ENCODE measurements at places on chromosomes 2 and 18.

GRCh38 chr2:174247474-174248186 lies 702 bp downstream of the OLA1 start:
- peak; percentile 44 for DNase-seq

DNA sequence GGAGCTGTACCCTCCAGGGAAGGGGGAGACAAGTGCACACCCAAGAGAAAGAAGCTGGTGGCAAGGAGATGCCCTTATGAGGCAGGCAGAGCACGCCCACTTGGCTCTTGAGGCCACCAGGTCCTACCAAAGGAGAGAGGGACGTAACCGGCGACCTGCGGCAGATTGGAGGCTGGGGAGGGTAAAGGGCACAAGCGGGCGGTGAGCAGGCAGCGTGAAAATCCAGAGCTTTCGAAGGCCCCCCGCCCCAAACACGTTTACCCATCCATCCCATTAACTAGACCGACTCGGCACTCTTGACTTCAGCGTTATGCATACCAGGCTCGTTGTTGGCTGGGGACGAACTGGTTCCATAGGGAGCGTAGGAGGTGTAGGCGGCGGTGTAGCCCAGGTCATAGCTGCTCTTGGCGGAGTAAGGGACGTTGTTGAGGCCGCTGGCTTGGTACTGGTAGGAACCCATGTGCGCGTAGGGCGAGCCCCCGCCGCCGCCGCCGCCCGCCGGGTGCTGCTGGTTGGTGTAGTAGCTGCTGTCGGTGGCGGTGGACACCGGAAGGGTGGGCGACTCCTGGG lies 794 bp downstream of the DLX2 start:
- DNase-seq = peak; percentile 56

GRCh38 chr2:46876741-46877384 lies 38.7 kb downstream of the MCFD2 start:
- peak; percentile 85 for DNase-seq

- DNase-seq = no peak
Observed at GRCh38 chr2:67459761-67460160, 62.6 kb downstream of the ETAA1 start.

DNA sequence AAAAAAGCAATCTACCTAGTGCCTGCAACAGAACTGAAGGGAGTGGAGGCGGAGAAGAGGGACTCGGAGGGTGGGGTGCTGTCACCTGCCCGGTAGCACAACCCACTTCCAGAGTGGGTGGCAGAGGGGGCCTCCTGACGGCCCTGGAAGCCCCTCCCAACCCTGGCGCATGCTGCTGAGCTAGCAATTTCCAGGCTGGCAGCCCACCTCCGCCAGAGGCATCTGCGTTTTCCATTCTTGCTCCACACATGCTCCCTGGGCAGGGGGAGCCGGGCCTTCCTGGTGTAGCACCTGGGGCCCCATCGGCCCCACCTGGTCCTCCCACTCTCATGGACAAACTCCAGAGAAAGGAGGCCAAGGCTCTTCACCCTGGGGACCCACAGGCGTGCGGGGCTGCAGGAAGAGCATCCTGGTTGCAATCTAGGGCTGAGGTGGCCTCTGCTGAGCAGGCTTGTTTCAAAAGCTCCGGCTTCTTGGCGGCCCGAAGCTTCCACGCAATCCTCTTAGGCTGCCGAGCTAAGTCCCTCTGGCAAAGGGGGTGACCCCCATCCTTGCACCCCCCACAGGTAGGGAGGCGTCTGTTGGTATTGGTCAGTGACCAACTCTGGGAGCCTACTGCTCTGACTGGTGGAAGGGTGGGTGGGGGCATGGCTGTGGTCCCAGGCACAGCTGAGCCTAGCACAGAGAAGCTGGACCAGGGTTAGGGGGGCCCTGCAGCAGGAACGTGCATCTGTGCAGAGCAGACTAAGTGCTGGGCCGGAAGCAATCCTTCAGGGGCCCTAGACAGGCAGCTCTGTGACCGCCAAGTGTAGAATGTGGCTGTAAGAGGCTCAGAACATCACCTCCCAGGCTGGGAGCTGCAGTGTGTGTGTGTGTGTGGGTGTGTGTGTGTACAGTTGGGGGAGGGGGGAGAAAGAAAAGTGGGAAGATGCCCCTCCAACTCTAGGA lies 2.6 kb downstream of the HS6ST1 start:
- DNase-seq = no peak

DNA sequence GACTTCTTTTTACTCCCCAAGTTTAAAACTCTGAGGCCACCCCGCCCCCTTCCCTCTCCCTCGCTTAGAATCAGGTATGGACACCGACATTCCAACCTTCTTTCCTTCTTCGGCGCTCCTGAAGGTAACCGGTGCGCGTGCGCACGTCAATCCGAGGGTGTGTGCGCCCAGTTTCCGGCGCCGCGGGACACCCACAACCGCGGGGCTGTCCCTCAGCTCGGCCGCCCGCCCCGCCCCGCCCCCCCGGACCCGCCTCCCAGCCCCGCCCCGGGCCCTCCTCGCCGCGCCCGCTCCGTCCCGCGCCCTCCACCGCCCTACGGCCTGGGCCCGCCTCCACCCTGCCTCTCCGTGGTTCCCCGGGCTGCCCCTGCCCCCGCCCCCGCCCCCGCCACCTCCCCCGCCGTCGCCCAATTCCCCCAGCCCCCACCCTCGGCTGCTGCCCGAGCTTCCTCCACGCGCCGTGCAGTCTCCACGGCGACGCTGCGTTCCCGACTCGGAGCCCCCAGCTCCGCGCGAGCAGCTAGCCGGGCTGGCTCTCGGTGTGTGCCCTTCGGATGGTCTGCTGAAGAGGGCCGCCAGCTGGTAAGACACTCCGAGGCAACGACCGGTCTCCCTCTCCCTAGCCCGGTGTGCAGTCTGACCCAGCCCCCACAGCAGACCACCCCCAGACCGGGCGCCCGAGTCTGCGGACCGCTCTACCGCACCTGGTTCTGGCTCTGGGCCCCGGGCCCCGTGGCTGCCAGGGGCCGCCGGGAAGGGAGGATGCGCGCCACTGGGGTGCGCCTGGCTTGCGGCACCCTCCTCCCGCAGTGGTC lies 635 bp downstream of the ERICH2 start:
- DNase-seq = peak; percentile 62

DNA sequence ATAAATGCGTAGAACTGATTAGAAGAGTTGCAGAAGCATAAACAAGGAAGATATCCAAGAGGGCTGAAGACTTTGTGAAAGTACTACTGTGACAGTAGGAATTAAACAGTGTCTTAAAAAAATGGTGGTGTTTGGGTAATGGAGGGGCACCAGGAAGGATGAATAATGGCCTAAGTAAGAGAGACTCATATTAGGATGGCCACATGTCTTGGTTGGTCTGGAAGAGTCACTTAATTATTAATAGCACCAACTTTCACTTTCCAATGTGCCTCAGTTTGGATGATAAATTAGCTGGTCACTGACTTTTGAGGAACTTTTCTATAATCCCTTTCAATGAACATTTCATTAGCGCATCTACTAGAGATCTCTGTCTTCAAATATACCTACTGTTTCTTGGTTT lies 372.2 kb downstream of the NYAP2 start:
- no peak for DNase-seq

DNA sequence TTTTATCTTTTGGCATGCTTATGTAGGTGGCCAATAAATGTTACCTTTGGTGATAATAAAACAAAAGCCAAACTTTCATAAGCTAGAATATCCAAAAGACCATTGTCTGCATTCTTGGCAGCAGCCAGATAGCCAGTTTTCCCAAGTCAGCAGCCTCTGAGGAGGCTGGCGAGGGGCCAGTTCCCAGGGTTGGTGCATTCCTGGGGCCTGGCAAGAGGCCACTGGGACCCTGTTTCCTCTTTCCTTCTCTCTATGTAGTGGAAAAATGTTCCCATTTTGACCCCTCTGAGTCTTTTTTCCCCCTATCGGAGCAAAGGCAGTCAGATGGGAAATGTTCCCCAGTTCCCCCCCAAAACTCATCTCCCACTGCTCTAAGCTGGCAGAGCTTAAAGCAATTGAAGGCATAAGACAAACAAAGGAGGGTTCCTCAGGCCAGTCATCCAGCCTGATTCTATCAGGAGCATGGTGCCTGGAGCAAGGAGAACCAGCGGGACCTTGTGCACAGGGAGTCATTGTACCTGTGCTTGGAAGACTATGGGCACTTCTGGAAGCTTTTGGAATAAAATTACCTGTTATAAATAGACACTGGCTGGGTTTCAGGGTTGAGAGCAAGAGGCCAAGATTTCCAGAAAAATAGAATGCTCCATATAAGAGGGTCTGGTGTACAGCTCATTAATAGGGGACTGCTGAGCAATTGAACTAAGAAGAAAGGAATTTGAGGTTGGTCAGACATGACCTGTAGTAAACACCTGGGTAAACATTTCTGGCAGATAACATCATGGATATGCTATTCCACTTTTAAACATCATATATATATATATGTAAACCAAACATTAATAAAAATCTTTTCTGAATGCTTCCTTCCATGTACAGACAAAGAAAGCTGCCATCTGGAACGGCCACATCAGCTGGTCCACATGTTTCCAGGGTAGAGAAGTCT lies 63.4 kb downstream of the NCKAP5 start:
- DNase-seq = peak; percentile 22

GRCh38 chr2:134505446-134505845 lies 213.4 kb downstream of the TMEM163 start:
- DNase-seq = no peak

DNA sequence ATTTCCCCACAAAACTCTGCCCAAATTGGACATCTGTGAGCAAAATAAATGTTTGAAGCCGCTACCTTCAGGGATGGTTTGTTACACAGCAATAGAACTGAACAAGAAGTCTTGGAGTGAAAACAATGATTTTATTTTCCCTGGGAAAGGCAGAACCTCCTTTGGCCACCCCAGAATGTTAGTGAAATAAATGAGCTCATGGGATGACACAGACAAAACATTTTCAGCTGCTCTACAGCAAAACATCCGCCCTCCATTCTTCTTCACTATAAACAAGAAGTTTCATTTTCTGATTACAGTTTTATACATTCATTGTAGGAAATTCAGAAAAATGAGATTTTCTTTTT lies 4.3 kb upstream of the EFHD1 start:
- DNase-seq = no peak

GRCh38 chr2:239318790-239319661 lies 81.8 kb downstream of the HDAC4 start:
- no peak for DNase-seq

DNA sequence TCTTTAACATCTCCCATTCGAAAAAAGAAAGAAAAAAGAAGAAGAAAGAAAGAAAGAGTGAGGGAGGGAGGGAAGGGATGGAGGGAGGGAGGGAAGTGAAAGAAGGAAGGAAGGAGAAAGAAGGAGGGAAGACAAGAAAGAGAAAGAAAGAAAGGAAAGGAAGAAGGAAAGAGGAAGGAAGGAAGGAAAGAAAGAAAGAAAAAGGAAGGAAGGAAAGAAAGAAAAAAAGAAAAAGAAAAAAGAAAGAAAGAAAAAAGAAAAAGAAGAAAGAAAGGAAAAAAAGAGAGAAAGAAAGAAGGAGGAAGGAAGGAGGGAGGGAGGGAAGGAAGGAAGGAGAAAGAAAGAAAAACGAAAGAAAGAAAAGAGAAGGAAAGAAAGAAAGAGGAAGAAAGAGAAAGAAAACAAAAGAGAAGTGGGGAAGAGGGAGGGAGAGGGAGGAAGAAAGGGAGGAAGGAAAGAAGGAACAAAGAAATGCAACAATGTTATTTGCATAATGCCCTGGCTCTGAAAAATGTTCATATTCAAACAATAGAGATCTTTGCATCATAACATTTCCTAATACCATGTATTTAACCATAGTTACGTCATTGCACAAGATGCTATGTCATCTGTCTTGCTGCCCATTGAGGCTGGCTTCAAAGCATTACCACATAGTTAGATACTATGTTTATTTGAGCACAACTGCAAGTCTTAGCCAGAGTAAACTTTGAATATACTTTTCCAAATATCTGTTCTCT lies 550.6 kb downstream of the DSC3 start:
- no peak for DNase-seq

DNA sequence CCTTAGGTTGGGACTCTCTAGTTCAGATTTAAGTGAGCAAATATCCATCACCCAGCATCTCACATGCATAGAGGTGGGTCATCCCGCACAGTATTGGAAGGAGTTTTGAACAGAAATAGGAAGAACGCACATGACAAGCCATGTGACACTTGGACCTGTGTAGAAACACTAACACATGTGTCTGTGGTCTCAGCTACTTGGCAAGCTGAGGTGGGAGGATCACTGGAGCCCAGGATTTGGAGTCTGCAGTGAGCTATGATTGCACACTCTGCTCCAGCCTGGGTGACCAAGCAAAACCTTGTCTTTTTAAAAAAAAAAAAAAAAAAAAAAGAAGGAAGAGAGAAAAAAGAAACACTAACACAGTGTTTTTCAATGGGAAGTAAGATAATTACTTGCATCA lies 5.4 kb upstream of the MTCL1 start:
- no peak for DNase-seq

DNA sequence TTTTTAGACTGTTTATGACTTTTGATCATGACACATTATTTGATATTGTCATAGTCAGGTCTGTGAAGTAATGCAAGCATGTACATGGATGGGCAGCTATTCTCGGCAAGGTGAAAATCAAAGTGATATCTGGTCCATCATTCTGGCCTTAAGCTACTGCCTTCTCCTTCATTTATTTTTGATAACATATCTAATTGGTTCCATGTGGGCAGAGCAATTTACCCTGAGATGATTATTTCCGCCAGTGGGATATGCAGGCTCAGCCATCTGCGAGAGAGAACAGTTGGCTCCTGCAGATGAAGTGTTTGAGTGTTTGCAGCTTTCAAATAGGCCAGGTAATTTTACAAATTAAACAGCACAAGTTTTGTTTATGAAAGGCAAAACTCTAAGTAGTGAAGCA lies 116.4 kb downstream of the LYPD6 start:
- DNase-seq = peak; percentile 5

DNA sequence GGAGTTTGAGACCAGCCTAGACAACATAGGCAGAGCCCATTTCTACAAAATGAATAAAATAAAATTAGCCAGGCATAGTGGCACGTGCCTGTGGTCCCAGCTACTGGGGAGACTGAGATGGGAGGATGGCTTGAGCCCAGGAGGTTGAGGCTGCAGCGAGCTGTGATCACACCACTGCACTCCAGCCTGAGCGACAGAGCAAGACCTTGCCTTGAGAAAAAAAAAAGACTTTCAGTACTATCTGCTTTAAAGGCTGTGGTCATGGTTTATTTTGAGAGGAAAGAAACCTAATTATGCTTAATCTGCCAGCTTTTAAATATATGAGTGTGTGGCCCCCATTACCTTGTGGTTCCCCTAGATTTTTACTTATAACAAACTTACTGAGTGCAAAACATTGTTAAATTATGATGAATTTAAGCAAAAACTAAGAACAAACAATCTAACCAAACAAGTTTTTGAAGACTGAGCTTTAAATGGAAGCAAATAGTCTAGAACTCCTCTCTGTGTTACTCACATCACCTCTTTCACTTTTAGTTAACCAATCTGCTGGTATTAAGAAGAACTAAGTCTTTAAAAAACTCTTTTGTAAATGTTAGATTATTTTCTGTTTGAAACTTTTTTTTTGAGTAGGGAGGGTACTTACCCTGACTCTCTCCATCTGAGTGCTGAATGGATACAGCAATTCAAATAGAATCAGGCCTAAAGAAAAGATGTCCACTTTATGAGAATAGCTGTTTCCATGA lies 65.4 kb downstream of the EIF2AK3 start:
- no peak for DNase-seq

- no peak for DNase-seq
Observed at GRCh38 chr2:217935235-217935879, 67.4 kb downstream of the TNS1 start.

Measured in cerebellar cortex (tissue), 1 donor.